H1 (cell line): ENCODE measurements at places on chromosomes 3 and 15. TPM values are rescaled to one million over a fixed set of nuclear protein-coding genes. Genes with fewer than 3 reads are reported as not detected.
A peak's percentile ranks its signal among the peaks of the same experiment; 100 is the strongest.

DNA sequence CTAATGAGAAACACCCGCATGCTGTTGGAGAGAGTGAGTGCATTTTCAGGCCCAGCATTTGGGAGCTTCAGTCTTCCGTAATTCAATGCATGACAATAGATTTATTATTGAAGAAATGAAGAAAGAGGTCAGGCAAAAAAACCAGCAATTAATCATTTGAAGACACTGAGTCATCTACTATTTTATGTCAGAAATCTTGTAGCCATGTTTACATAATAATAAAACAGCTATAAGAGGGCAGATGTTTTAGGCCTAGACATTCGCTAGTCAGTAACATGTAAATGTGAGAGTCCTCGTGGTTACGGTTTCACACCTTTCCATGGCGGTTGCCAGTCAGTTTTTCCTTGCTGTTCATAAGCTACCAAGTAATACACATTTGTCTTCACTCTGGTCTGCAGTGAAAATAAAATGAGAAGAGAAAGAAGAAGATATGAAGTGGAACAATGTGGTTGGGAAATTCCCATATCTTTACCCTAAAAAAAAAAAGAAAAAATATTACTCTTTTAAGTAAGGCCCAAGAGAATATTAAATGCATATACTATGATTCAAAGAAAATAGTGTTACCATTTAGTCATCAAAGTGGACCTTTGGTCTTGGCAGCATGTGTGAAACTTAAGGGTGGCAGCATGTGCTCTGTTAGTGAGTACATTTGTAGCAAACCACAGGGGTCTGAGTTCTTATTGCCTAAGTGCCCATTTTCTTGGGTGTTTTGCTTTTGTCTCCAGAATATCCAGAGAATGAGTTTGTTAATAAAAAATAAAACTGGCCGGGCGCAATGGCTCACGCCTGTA, 140.5 kb upstream of the TBL1XR1 start:
- no peaks in the 10 kb centered on the region for H3K36me3 ChIP-seq
- H3K27ac ChIP-seq, result no peak overlapping the region
- no peak for DNase-seq
- H3K4me3 ChIP-seq, result no peak overlapping the region
- H3K4me1 ChIP-seq, result no peaks in the 10 kb centered on the region

- no peaks in the 10 kb centered on the region for H3K27me3 ChIP-seq
- no peak overlapping the region for H3K27ac ChIP-seq
- H3K4me1 ChIP-seq, result 0 out of 2 replicates have a peak, but pooled peaks cover 2% of the 10 kb centered on the region
- no peak for DNase-seq
- H3K4me3 ChIP-seq, result no peak overlapping the region
These were observed 341.4 kb downstream of the CNTN3 start for GRCh38 chr3:74273091-74273490.

The EFCC1 gene
- total RNA-seq, result 0.37 and 0.44 TPM in 2 replicates

The CPLX3 gene
- not detected in 2 replicates for total RNA-seq

The RHOV gene
- total RNA-seq, result 2.4 and 2.7 TPM in 2 replicates

The RASGRP1 gene
- total RNA-seq, result 2.1 and 4.1 TPM in 2 replicates

DNA sequence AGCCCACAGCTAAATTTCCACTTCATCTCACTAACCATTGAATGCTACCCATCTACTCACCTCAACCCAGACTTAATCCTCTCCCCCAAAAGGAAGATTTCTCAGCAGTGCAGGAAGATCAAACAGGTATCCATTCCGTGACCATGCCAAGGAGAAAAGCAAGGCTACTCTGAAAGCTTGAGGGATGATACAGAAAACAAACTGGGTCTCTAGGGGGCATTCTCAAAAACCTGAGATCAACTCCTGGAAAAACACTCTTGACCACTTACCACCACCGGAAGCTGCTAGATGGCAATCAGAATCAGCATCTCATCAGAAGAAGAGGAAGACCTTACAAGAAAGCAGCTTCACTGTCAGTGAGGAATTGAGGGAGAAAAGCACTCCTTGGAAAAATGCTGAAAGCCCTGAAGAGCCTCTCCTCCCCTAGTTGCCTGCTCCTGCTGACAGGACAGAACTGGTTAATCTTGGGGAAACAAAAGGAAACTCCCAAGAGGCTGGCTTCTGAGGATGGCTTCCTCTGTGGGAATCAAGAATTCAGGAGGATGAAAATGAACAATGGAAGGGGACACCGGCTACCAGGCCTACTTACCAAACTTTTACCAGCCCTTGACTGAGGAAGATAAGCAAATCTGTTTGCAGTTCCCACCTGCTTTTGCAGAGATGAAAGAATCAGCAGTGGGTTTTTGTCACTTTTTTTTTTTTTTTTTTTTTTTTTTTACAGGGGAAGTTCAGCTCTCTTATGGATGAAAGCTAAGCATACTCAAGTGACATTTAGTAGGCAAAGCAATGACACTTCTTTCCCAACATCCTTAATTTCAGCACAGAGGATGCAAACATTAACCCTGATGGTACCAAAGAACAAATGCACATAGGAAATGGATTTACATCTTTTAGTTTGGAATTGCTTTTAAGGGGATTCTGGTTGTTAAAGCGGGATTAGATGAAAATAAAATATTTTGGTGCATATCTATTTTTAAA, at the start of gene ATP8B4:
TSS of gene ATP8B4 (minus strand) at position 171 of the 978 bp plus-strand sequence. CDS start 12,267 bp downstream, outside the sequence.
- no peaks in the 10 kb centered on the region for H3K27me3 ChIP-seq
- H3K36me3 ChIP-seq, result no peaks in the 10 kb centered on the region
- no peak within 1 kb of the TSS for H3K27ac ChIP-seq
- no peak for DNase-seq
- H3K4me1 ChIP-seq, result no peaks in the 10 kb centered on the region
- H3K4me3 ChIP-seq, result no peak within 1 kb of the TSS

- peaks cover 8% of the 10 kb centered on the region for H3K4me1 ChIP-seq
- no peak for DNase-seq
- H3K4me3 ChIP-seq, result no peak overlapping the region
- no peaks in the 10 kb centered on the region for H3K27me3 ChIP-seq
These were observed 405.4 kb upstream of the TBL1XR1 start for GRCh38 chr3:177602601-177603147.

- no peak for DNase-seq
- no peaks in the 10 kb centered on the region for H3K27me3 ChIP-seq
- H3K36me3 ChIP-seq, result peaks cover 11% of the 10 kb centered on the region; the same call in 1 of the 2 replicates
These were observed 30.4 kb downstream of the UBE3A start for GRCh38 chr15:25408428-25408827.

DNA sequence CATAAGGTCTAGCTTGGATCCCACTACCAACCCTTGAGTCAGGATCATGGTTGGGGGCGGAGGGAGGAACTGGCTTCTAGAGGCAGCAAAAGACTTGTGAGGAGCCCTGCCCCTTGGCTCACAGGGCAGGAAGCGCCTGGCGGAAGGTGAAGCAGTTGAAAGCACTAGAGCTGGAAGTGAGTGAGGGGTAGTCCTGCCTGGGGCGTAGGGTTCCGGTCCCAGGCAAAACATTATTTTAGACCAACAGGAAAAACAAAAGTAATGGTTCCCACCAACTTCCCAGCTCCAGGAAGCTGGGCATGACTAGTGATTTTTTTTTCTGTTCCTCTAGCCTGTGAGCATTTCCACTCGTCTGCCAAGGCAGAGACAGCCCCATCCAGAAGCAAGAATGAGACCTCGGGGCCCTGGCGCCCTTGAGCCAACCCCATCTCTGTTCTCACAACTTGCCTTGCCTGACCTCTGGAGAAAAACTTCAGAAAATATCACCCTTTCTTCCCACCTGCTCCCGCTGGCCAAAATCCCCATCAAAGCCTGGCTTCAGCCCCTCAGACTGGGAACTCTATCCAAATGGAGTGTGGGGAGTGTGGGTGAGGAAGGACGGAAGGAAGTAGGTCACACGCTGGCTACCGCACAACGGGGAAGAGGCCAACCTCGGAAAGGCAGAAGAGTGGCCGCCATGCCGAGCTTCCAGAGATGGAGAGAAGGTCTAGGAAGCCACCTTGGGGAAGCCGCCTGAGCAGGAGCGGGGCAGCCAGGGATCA, 57.5 kb downstream of the RBPMS2 start:
- H3K36me3 ChIP-seq, result peaks cover 11% of the 10 kb centered on the region
- no peak overlapping the region for H3K4me3 ChIP-seq
- H3K27me3 ChIP-seq, result no peaks in the 10 kb centered on the region
- no peaks in the 10 kb centered on the region for H3K4me1 ChIP-seq

The LIPH gene
- total RNA-seq, result 0.44 TPM in 1 of 2 replicates, not detected in the other

DNA sequence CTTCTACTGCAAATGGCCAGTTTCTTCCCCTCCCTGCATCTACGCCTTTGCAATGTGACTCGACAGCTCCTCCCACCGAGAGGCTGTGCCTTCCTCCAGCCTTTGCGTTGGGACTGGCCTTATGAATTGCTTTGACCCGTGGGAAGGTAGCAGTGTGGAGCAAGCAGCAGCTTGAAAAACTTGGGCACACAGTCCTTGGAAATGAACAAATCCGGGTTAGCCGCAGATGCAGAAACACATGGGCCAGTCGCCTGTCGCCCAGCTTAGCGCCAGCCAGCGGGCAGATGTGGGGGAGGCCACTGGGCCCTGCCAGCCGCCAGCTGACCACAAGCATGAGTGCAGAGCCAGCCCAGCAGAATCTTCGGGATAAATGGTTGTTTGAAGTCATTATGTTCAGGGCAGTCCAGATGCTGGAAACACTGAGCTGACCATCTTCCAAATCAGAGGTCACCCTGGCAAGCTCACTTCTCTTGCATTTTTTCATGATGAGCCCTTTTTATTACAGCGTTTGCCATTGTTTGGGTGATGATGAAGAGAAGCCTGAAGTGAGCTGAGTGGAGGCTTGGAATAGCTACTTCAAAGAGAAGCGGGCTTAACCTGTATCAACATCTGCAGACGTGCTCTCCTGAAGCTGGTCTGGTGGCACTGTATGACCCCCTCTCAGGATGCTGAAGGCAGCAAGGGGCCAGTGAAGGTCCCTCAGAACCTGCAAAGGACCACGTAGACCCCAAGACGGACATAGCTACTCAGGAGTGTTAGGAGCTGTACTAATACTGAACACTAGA, 9.8 kb downstream of the SELENOS start:
- H3K4me3 ChIP-seq, result no peak overlapping the region
- peaks cover 22% of the 10 kb centered on the region for H3K36me3 ChIP-seq
- H3K4me1 ChIP-seq, result no peaks in the 10 kb centered on the region
- H3K27ac ChIP-seq, result no peak overlapping the region
- DNase-seq, result no peak

DNA sequence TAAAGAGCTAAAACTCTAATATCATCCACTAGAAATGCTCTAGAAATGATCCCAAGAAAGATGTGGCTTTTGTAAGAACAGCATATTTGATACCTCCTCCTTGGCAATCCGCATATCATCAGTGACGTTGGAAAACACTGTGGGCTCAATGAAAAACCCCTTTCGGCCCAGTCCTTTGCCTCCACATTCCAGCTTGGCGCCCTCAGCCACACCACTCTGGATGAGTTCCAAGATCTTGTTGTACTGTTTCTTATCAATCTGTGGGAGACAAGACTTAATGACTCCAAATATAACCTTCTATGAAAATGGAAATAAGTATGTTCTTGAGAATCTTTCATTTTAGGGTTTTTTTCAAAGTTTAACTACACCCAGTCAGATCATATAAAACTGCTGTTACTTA, 103.6 kb downstream of the ALDH1A2 start:
- no peaks in the 10 kb centered on the region for H3K36me3 ChIP-seq
- H3K4me3 ChIP-seq, result no peak overlapping the region
- no peaks in the 10 kb centered on the region for H3K4me1 ChIP-seq

- H3K27ac ChIP-seq, result peak overlapping the region; percentile 81
- peak overlapping the region; percentile 91 for H3K4me3 ChIP-seq
- DNase-seq, result no peak
- H3K36me3 ChIP-seq, result peaks cover 15% of the 10 kb centered on the region
- no peaks in the 10 kb centered on the region for H3K27me3 ChIP-seq
These were observed 467 bp downstream of the PIF1 start for GRCh38 chr15:64824929-64825430.

DNA sequence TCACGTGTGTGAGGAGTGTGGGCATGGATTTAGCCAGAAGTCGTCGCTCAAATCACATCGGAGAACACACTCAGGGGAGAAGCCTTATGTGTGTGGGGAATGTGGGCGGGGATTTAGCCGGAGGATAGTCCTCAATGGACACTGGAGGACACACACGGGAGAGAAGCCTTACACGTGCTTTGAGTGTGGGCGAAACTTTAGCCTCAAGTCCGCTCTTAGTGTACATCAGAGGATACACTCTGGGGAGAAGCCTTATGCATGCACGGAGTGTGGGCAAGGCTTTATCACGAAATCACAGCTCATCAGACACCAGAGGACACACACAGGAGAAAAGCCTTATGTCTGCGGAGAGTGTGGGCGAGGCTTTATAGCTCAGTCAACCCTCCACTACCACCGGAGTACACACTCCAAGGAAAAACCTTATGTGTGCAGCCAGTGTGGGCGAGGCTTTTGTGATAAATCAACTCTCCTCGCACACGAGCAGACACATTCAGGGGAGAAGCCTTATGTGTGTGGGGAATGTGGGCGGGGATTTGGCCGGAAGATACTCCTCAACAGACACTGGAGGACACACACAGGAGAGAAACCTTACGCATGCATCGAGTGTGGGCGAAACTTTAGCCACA, 28.1 kb downstream of the ZNF589 start:
- no peaks in the 10 kb centered on the region for H3K27me3 ChIP-seq
- H3K27ac ChIP-seq, result no peak overlapping the region
- no peak overlapping the region for H3K4me3 ChIP-seq

GRCh38 chr3:50971487-50971924, 296.8 kb downstream of the DOCK3 start:
- H3K27me3 ChIP-seq, result no peaks in the 10 kb centered on the region
- H3K4me1 ChIP-seq, result no peaks in the 10 kb centered on the region
- H3K27ac ChIP-seq, result no peak overlapping the region
- H3K36me3 ChIP-seq, result no peaks in the 10 kb centered on the region

The UROC1 gene
- total RNA-seq, result not detected in 2 replicates
